ENCODE measurements at places on chromosomes 12 and 14.
A peak's percentile ranks its signal among the peaks of the same experiment; 100 is the strongest.

DNA sequence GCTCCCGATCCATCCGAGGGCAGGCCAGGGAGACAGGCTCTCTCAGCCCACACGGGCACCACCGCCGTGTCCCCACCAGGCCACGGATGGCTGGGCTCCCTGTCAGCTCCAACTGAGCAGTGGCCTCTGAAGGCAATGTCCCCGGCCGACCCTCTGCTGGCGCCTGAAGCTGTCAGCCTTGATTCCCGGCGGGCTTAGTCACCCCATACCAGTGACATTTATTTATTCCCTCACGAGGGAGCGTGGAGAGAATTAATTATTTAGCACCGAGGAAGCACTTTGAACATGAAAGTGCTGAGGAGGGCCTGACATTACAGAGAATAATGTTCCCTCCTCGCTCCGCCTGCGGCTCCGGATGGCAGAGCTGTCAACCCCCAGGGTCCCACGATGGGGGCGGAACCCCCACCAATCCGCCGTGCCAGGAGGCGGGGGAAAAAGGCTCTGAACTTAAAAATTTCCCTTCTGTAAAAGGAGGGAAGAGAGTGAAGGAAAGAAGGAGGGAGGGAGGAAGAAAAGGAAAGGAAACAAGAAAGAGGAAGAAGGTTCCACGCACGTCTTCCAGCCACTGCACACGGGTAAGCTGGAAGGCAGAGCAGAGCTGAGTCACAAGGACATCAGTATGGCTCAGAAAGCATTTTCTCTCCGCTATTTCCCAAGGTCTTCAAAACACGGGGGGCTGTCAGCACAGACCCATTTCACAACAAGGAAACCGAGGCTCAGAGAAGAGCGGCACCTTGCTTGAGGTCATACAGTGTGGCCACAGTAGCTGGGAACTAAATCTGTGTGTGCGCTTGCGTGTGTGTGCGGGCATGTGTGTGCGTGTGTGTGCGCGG, 108.7 kb upstream of the NCOR2 start:
- no peak for DNase-seq

- DNase-seq = no peak
Observed at GRCh38 chr14:34067587-34067986, 116.7 kb upstream of the EGLN3 start.

- DNase-seq = no peak
Observed at GRCh38 chr12:104354868-104355570, 51.5 kb downstream of the EID3 start.

- peak; percentile 62 for DNase-seq
Observed at GRCh38 chr12:121295746-121296617, 527 bp downstream of the CAMKK2 start.

DNA sequence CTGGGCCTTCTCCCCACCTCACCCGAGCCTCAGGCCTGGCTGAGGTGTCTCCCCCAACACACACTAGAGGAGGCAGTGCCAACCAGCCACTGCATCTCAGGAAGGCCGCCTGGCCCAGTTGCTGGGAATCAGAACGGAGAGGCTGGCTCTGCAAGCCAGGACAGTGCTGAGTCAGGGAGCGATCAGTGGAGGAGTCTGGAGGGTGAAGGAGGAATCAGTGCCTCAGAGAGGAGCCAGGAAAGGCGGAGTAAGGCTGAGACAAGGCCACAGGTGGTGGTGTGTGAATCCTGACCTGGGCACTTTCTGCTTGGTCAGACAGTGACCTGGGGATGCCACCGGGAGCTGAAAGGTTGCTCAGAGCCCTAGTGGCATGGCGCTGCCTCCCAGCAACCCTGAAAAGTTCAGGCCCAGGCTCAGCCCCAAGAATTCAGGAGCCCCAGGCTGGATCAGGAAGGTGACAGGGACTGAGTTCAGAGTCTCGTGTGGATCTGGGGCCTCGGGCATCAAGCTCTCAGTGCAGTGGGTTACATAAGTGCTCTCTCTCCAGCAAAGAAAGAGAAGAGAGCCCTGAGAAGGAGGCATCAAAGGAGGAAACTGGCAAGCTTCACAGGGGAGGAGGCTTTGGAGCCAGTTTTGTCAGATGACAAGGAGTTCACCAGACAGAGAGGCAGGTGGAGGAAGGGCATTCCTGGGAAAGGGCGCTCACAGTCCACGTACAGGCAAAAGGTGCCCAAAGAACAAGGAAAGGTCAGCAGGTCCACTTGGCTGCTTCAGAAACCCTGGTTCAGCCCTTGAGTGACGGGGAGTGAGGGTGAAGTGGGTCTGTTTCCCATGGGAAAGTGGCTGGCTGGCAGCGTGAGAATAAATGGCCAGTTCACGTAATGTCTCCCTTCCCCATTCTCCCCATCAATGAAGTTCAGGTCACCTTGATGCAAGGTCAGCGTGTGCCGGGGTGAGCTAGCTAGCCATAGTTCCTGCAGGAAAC, 87.8 kb downstream of the ZFP36L1 start:
- no peak for DNase-seq

GRCh38 chr12:124147575-124147974, 147.3 kb upstream of the RFLNA start:
- DNase-seq = no peak

- no peak for DNase-seq
Observed at GRCh38 chr12:106101803-106102202, 37.0 kb downstream of the NUAK1 start.

- DNase-seq = no peak
Observed at GRCh38 chr12:108717243-108717642, 14.1 kb downstream of the CORO1C start.

- DNase-seq = no peak
Observed at GRCh38 chr12:109613649-109614455, 40.3 kb downstream of the MVK start.

DNA sequence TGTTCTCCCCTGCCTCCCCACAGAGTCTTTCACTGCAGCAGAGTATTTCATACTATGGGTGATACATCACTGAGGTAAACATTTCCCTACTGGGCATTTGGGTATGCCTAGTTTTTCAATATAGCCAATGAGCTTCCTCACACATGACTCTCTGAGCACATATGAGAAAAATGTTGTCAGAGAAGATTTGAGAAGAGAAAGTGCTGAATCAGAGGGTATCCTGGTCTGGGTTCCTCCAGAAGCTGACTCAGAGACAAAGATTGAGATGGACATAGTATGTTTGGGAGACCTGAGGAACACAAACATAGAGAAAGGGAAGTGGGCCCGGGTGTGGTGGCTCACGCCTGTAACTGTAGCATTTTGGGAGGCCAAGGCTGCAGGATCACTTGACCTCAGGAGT, 12.6 kb downstream of the SLC8B1 start:
- DNase-seq = no peak

GRCh38 chr14:100287202-100287997, 18.8 kb downstream of the SLC25A29 start:
- no peak for DNase-seq

DNA sequence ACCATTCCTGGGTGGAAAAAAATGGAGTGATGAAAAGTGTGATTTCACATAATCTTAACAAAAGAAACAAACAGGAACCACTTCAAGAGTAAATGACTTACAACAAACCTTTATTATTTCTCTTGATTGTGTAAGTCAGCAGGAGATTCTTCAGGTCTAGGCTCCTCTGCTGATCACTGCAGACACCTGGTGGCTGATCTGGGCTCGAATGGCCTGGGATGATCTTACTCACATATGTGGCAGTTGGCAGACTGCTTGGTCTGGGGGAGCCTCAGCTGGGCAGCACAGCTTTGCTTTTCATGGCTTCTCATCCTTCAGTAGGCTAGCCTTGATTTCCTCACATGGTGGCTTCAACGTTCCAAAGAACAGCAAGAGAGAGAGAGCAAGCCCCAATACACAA, 215.4 kb upstream of the PRICKLE1 start:
- no peak for DNase-seq

DNA sequence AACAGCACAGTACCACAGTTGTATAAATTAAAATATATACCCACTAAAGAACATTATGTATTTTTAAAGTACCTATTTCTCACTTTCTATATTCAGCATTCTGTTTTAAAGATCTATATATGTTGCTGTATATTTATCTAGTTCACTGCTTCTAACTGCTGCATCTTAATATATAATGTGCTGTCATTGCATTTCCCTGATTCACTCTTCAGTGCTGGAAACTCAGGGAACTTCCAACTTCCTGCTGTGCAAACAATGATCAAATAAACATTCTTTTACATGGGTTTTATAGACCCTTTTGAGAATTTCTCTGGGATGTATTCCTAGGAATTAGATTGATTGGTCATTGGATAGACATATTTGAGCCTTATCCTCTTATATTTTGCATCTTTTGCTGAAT, 379.1 kb downstream of the APAF1 start:
- DNase-seq = no peak

DNA sequence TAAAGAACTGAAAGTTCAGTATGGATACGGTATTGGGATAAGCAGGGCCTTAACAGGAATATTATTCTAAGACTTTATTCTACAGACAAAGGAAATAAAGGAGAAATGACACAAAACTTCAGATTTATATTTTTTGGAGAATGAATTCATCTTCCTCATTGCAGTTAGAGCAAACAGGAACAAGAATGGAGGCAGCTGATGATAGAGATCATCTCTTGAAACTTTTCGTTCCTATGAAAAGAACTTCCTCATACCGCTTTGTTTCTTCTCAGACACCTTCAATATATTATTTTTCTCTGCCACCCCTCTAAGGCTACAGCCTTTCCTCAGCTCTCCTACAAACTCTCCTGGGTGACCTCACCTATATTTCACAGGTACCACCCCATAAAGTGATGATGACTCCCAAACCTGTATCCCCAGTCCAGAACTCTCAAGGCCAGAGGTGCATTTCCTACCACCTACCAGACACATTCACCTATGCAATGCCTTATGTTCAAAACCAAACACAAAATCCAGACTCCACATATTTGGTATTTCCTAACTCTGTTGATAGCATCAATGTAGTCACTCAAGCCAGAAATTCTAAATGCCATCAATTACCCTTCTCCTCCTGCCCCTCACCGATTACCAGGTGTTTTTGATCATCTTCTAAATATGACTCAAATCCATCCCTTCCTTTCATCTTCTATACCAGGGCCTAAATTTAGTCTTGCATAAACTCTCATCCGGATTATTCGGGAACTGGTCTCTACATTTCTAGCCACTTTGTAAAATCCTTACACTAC, 7.4 kb downstream of the MAP4K5 start:
- DNase-seq = no peak

DNA sequence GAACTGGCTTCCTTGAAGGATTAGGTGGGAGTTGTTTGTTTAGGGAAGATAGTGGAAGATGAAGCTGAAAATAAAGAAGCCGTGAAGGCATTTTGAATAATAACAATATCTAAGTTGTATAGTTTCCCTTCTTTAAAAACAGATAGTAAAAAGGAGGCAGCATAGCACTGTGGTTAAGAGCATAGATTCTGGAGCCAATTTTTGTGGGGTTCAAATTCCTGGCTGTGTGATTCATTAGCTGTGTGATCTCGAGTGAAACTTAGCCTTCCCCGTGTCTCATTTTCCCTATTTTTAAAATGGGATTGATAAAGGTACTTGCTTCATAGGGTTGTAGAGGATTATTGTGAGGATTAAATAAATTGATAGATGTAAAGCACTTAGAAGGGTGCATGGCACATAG, 104.5 kb downstream of the MYRFL start:
- no peak for DNase-seq

- no peak for DNase-seq
Observed at GRCh38 chr12:50099302-50100008, 4.4 kb upstream of the GPD1 start.

DNA sequence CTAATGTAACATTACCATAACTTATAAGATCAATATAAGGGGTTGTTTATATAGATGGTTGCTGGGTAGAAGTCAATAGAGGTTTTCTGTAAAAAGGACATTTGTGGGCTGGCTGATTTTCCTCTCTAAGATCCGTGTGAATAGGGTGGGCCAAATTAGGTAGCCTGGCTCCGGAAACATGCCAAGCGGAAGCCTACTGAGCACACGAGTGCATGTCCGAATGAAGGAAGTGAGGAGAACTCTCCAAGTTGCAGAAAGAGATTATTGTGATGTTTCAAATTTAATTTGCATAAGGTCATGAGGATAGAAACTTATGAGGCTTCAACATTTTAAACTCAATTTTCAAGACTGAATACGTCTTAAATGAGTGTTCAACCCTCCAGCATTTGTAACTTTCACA, 356.7 kb downstream of the SNAPC1 start:
- no peak for DNase-seq

DNA sequence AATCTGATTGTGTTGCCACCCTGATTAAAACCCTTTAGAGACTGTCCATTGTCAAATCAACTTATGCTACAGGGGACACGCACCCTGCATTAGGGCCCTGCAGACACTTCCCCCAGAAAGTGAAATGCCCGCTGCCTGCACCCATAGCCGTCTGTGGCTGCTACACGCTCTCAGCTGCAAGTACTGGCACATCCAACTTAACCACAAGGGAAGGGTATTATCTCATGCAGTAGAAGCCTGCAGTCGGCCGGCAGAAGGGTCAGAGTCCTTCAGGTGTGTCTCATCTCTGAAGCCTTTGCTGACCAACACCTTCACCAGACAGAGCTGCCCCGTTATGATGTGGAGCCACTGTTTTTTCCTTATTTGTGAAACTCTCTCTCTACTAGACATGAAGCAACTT, 20.8 kb downstream of the CFAP251 start:
- no peak for DNase-seq

Data from natural killer cell treated with Interleukin-12 subunit alpha and Interleukin-12 subunit beta and Interleukin-15 and Interleukin-18, amount 100 ng/mL, for 72 hours (primary cell).